AG10803 (cell line): ENCODE measurements at places on chromosomes 6 and 20.

DNA sequence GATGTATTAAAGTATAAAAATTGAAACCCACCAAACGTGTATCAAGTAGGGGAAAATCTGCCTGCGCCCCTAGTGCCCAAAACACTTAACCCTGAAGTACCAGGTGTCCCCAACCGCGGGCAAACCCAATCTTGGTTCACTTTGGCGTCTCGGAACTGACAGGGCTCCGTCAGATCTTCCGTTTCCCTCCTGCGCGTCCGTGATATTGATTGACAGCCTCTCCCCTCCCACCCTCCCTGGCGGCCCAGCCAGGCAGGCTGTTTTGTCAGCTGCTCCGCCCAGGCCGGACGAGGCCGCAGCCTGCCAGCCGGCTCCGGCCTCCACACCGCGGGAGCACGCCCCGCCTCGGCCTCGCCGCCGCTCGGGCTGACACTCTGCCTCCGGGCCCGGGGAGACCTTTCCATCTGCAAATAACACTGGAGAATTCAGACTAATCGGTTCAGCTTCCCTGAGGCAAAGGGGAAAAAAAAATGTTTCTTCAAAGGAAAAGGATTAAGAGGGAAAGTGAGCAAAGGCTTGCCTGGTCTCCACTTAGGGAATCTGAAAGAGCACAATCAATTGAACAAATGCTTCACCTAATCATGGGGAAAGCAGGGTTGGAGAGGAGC lies 234.9 kb upstream of the MCHR2 start:
- peak; percentile 46 for DNase-seq

- DNase-seq, result peak; percentile 17
These were observed 29.9 kb upstream of the SAMD3 start for GRCh38 chr6:130252527-130253237.

- peak; percentile 66 for DNase-seq
These were observed 15.8 kb upstream of the RNF182 start for GRCh38 chr6:13908955-13909381.

DNA sequence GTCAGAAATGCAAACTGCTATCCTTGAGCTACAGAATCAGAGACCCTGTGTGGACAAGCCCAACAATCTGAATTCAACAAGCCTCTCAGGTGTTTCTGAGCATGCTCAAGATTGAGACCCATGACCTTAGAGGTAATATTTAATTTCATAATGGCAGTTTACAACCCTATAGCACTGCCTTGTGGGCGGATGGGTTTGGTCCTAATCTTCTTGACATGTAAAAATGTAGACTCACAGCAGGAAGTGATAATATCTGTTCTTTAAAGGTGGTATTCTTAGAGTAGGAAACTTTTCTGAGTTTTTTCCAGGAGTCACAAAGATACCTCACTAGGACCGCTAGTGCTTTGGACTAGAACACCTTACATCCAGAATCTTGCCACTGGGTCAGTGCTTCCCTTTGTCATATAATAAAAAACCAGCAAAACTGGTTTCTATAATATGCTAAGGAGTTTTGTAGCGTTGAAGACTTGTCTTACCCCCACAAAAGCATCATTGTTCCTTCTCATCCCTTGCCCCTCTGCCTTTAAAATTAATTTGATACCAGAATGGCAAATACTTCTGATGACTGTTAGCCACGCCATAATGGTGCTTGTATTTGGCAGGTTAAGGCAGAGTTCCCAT lies 52.6 kb downstream of the E2F3 start:
- DNase-seq, result no peak

GRCh38 chr6:31579119-31579505 lies 3.1 kb downstream of the LTB start:
- DNase-seq, result no peak

DNA sequence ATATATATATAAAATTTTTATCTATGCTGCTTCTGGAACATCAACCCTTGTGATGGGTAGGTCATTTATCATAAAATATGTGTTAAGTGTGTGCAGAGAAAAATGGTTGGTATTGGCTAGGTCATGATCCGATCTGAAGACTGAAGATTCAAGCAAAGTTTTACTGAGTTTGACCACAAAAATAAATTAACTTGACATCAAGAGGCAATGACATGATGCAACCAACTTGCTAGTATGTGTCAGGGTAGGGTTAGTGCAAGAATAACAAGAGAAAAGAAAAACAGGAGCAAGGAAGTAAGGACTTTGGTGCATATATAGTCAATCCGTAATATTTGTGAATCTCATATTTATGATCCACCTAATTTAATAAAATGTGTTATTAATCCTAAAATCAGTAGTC lies 1202.0 kb upstream of the ADGRB3 start:
- DNase-seq, result no peak
